CD8-positive, alpha-beta T cell (primary cell): ENCODE measurements at places on chromosomes 7 and 10. TPM values are rescaled to one million over a fixed set of nuclear protein-coding genes. Genes with fewer than 3 reads are reported as not detected.

GRCh38 chr7:44391746-44392617, 66.6 kb upstream of the CAMK2B start:
- DNase-seq: no peak

DNA sequence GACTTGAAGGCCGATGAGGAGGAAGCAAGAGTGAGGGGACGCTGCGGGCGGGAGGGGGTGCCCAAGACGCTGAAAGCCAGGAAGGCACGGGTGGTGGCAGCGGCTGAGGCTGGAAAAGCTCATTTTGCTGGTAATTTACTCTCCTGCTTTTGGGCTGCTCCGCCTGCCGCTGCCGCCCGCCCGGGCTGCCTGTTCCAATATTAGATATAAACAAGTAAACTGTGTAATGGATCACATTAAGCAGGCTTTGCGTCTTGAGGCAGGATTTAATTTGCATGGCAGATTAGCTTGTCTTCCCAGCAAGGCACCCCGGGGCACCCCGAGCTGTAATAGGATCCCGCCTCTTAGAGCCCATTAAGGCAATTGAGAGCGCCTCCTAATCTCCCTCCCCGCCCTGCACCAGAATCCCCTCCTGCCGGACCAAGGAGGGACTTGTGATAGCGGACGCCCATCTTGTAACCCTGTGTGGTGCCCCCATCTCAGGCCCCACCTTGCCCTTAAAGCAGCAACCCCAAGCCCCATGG, 46.1 kb upstream of the SLF2 start:
- DNase-seq: no peak

GRCh38 chr10:28036587-28036986, 37.7 kb upstream of the ODAD2 start:
- DNase-seq: no peak

- no peak for DNase-seq
These were observed 279.2 kb upstream of the DPP6 start for GRCh38 chr7:153772966-153773365.

- no peak for DNase-seq
These were observed 54.3 kb upstream of the GPR26 start for GRCh38 chr10:123611876-123612275.

DNA sequence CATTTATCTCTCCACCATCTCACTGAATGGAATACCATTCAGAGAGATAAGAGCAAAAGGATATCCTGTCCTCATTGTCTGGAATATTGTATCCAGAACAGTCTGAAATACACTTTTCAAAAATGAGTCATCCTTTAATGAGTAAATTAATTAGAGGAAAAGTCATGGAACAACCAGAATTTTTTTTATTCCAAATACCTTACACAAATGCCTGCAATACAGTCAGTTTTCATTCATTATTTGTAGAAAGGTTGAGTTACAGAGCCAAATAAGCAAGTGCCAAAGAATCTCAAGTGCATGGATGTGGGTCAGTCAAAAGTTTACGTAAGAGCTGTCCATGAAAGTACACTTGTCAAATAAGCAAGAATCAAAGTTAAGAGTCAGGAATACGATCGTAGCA, 482.6 kb downstream of the IPMK start:
- DNase-seq: no peak

DNA sequence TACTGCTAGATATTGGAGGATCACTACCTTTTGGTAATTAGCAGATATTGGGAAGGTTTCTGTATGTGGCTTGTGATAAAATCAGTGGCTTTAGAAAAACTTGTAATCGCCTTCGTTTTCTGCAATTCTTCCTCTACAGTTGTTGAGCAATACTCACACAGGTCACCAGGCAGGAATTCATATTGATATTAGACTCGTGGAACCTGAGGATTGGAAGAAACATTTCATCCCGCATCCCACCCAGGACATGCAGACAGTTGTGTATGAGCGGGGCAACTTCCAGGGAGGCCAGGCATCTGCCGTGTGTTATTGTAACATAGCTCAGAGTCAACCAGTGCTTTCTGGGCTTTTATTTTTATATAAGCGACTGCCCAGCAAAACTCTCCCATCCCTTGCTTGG, 821.3 kb downstream of the LRMDA start:
- no peak for DNase-seq

DNA sequence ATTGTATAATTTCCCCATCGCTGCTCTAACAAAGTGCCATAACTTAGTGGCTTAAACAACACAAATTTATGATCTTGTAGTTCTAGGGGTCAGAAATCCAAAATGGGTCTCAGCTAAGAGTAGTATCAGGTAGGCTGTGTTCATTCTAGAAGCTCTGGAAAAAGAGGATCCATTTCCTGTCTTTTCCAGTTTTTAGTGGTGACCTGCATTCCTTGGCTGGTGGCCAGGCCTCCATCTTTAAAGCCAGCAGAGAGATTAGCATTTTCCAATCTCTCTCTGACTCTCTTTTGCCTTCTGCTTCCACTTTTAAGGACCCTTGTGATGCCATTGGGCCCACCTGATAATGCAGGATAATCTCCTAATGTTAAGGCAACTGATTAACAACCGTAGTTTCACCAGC, 41.0 kb upstream of the C10orf120 start:
- no peak for DNase-seq

The TLX1 gene
- not detected for total RNA-seq

The CYP2W1 gene
- total RNA-seq: not detected

The CALHM1 gene
- not detected for total RNA-seq

The NUTM2E gene
- total RNA-seq: not detected

The ZNF438 gene
- 1.5 TPM for total RNA-seq

The BMPR1A gene
- total RNA-seq: 1.6 TPM
